ENCODE measurements at places on chromosomes 5 and 9.

DNA sequence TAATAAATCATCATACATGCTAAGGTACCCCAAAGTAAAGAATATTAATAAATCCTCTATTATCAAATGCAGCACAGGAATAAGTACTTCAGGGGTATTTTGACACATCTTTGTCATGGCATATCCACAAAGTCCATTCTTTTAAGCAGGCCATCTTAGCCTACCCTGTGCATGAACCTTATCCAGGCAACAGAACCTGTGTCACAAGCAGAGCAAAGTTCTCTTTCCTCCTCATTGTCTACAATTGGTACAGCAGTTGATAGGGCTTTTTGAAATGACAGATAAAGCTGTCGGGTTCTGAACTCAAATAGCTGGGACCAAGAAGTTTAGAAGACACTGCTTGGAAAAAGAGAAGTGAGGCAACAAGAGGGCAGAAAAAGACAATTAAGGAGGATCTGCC lies 30.8 kb upstream of the PURA start:
- no peak for DNase-seq

GRCh38 chr5:77499441-77499840 lies 7.3 kb upstream of the WDR41 start:
- no peak for DNase-seq

GRCh38 chr9:110926828-110927487 lies 111.3 kb downstream of the LPAR1 start:
- no peak for DNase-seq

- DNase-seq: no peak
Observed at GRCh38 chr9:108543251-108543778, 312.5 kb downstream of the ACTL7B start.

- no peak for DNase-seq
Observed at GRCh38 chr9:137164370-137165249, 5.2 kb downstream of the LRRC26 start.

DNA sequence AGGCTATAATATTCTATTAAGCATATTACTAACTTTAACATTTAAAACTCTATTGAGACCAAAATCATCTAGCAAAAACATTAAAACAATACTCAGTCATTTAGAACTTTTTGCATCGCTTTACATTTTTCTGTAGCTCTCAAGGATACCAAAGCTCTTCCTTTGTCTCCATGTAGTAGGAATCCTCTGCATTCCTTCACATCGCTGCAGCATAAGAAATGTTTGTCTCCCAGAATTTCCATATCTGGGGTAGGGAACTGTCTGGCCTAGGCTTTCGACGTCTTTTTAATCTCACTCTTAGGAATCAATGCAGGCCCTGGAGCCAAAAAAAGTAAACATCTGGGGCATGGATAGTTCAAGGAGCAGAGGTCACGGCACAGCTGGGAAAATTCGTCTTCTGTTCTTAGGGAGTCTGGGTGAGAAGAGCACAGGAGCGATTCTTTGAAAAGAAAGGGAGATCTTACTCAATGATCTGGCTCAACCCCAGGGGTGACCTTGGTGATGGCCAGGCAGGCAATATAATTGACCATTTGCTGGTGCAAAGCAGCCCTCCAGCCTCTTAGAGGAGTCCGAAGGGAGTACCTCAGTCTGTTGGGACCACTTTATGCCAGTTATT lies 23.2 kb upstream of the RAI14 start:
- DNase-seq: peak; percentile 47

GRCh38 chr9:8558176-8558575 lies 758.6 kb upstream of the DMAC1 start:
- DNase-seq: no peak

DNA sequence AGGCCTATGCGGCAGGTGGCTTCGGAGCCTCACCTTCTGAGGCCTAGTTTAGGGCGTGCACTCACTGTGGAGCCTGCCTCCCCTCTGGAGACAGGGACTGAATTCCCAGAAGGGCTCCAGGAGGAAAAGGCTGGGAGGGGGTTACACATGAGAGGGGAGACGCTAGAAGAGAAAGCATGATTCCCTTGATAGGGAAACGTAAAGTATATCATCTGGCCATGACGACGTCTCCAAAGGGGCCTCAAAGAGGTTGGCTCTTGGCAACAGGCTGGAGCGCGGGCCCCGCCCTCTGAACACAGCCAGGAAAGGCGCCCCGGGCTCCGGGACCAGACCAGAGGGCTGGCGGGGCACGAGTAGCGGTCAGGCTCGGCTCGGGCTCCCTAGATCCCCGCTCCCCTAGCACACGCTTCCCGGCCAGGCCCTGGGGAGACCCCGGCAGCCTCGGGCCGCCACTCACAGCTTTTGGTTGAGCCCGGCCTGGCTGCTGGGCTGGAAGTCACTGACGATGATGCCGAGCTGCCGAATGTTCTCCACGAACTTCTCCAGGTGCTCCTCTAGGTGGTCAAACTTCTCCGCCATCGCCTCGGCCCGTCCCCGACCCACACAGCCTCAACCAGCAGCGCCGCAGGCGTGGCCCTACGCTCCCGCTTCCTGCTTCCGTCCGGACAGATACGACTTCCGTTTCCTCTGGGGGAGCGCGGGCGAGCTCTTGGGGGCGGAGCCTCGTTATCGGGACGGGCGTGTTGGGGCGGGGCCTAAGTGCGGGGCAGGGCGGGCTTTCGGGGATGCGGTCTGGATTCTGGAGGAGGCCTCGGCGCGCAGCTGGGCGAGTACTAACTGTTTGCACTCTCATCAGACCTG lies at the start of gene MED10:
Gene MED10 (minus strand): TSS at position 643 of the 861 bp plus-strand sequence. CDS start 64 bp downstream, at position 579.
- DNase-seq: peak; percentile 93

DNA sequence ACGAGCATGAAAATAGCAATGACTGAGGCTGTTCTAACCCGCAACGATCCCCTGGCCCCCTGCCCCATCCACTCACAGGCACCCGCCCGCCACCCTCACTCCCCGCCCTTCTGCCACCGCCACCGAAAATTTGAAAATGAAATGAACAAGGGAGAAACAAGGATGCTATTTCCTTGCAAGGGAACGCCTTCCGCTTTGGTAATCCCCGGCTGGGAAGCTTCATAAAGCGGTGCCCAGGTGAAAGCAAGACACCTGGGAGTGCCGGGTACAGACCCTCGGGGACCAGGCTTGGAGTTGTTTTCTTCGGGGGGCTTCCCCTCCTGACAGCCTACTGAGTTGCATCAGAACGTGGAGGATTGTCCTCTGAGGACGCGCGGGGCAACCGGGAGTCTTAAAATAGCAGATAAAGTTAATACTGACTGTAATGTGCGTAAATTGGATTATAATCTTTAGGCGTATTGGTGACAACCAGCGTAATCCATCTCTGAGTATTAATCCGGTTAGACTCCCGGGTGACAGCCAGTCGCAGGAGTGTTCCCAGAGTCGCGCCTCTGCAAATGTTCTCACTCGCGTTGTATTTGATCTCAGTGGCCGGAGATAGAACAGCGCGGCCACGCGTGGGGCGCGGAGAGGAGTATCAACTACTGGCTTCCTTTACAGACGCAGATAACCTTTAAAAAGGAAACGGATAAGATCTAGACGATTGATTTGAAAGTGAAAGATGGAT lies 885 bp upstream of the MLLT3 start:
- DNase-seq: no peak

- DNase-seq: no peak
Observed at GRCh38 chr5:90658620-90659019, 100.0 kb downstream of the ADGRV1 start.

DNA sequence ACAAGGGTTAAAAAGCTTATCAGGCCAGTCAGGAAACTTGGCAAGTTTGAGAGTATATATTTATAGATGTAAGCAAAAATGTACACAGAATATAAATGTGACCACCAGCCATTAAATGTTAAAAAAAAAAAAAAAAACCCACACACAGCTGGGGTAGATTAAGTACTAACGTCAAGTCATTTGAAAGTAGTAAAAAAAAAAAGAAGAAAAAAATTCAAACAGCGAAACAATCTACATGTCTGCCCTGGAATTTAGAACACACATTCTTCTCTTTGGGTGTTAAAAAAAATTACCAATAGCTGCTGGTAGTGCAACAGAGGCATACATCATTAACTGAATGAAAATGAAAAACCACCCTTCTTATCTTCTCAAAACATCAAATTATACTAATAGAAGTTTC lies 269.7 kb downstream of the MLLT3 start:
- DNase-seq: peak; percentile 67

DNA sequence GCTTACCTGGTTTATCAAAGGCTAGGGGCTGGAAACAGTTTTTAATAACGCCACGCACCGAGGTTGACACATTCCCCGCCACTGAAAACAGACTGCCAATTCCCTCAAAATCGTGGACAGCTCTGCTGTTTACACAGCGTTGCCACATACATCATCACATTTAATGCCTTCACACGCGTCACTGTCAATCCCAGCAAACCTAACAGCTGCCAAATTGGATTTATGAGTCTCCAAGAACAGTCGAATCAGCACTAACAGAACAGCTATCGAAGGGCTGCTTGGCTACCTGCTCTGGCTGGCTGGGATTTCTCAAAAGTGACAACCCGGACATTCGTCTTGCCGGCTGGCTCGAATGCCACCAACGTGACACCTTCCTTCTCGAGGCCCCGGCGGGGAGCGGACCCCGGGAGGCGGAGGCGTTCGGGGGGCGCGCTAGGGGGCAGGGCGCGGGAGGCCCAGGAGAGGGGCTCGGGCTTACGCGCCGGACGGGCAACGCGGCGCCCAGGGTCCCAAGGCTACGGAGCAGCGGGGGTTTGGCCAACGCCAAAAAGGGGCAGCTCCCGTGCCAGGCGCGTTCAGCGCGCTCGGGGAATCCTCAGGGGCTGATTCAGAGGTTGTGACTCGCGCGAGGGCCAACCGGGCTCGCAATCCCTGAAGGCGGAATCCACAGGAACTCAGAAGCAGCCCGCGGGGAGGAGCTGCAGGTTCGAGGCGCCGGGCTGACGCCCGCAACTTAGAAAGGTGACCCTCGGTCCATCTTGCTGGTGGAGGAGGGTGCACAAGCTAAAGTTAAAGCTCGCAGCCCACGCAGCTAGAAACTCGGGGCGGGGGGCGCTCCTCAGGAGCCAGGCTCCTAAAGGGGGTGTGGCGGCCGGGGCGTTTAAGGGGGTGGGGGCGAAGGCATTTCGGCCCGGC lies 1.2 kb downstream of the CDC14B start:
- DNase-seq: peak; percentile 31

DNA sequence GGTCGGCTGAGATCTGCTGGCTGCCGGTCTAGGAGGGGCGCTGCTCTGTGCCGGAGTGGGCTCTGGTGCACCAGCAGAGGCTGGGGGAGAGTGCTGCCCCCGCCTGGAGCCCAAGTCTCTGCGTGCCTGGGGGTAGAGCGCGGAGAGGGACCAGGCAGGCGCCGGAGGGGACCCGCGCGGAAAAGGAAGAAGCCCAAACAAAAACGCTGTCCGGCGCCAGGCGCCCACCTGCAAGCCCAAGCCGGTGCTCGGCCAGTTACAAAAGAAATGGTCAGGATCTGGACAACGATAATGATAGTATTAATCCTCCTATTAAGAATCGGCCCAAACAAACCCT lies 571 bp upstream of the S1PR3 start:
- DNase-seq: no peak

GRCh38 chr5:23332650-23333251 lies 174.7 kb upstream of the PRDM9 start:
- DNase-seq: no peak

DNA sequence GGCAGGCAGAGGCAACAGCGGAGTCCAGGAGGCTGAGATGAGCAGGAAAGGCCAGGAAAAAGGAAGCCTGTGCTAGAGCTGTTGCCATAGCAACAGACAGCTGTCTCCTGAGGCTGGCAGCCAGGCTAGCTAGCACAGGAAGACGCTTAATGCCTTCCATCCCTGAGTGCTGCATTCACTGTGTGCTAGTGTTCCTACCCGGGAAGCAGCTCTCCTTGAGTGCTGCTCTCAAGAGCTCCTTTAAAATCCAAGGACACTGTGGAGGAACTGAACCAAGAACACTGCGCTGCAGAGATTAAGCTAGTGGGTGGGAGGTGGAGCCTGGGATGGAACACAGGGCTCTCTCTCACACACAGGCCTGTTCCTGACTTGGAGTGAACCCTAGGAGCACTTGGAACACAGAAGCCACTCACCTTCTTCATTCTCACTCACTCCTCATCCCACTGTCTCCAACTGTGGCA lies 53.5 kb upstream of the IL7R start:
- peak; percentile 83 for DNase-seq

DNA sequence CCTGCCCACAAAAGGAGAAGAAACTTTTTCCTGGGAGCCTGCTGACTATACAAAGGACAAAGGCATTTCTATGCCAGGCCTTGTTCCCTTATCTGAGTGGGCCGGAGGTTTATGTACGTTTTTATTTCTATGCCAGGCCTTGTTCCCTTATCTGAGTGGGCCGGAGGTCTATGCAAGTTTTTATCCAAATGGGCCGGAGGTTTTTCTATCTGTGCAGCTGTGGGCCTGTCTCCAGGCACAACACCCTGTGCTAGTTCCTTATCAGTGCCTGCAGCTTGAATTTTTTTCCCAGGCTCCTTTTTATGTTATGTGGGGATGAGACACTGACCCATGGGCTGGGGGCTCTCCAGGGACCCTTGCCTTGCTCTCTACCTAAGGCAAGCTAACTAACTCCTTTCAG lies 5.5 kb downstream of the SLC25A2 start:
- DNase-seq: no peak

- no peak for DNase-seq
Observed at GRCh38 chr5:151041577-151042268, 21.3 kb downstream of the GPX3 start.

- no peak for DNase-seq
Observed at GRCh38 chr5:135814316-135814715, 20.1 kb upstream of the SLC25A48 start.

DNA sequence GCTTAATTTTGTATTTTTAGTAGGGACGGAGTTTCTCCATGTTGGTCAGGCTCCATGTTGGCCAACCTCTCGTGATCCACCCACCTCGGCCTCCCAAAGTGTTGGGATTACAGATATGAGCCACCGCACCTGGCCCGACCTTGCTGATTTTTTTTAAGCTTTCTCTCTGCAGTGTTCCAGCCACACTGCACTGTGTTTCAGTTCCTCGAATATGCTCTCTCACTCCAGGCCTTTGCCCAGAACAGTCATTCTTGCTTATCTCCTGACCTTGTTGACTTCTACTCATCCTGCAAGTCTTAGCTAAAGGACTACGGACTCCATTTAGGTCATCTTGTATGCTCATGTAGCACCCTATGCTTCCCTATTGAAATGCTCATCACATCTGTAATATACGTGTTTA lies 3.3 kb downstream of the SNAPC3 start:
- DNase-seq: no peak

DNA sequence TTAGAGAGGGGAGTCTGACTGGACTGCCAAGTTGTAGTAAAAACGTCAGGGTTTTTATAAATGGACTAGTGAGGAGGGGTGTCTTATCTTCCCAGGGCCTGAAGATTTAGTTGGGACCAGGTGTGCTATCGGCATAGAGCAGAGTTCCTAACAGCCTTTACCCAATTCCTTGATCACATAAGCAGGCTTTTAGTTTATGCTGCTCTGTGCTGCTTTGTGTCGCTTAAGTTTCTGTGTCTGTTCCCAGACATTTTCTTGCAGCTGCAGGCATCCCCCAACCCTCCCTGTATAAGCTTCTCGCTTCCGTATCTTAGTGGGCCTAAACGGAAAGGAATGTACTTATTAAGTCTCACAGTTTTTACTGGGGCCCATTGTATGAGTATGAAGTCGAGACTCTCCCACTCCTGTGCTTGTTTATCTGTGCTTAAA lies 2.6 kb upstream of the SMC5 start:
- peak; percentile 89 for DNase-seq

GRCh38 chr5:131156385-131156784 lies 8.7 kb downstream of the HINT1 start:
- no peak for DNase-seq

- no peak for DNase-seq
Observed at GRCh38 chr5:5139336-5139776, 774 bp upstream of the ADAMTS16 start.

GRCh38 chr5:66796305-66797292 lies 200.4 kb downstream of the MAST4 start:
- DNase-seq: no peak
